ENCODE measurements at places on chromosomes 6 and 20.

DNA sequence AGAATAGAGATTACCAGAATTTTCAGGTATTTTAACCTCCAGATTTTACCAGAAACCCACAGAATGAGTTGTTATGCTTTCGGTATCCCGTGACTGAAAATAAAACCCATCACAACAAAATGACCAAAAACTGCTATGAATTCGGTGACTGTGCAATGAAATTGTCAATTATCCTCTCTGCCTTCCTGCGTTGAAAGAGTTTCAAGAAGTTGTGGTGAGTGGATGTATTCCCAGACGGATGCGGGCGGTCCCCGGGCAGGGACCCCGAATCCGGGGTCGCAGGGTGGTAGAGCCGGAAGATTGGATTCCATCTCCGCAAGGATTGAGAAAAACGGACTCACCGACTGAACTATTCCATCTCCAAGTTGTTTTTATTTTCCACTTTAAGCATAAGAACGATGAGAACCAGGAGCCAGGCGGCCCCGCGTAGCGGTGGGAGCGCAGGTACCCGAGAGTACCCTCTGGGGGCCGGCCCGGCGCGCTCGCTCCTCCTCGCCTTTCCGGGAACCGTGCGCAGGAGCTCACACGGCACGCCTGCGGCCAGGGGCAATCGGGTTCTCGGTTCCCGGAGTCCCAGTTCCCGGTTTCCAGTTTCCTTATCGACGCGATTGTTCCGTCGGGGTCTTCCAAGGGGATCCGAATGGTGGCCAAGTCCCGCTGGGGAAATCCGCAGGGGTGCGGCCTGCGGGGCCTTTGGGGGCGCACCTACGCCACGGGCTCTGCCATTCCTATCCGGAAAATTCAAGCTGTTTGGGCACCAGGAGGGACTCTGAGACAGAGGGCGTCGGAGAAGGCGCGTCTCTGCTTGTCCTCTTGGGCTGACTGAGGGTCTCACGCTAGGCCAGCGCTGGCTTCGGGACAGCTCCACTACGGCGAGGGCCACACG, 104.9 kb upstream of the PRDM1 start:
- peak; percentile 48 for DNase-seq

DNA sequence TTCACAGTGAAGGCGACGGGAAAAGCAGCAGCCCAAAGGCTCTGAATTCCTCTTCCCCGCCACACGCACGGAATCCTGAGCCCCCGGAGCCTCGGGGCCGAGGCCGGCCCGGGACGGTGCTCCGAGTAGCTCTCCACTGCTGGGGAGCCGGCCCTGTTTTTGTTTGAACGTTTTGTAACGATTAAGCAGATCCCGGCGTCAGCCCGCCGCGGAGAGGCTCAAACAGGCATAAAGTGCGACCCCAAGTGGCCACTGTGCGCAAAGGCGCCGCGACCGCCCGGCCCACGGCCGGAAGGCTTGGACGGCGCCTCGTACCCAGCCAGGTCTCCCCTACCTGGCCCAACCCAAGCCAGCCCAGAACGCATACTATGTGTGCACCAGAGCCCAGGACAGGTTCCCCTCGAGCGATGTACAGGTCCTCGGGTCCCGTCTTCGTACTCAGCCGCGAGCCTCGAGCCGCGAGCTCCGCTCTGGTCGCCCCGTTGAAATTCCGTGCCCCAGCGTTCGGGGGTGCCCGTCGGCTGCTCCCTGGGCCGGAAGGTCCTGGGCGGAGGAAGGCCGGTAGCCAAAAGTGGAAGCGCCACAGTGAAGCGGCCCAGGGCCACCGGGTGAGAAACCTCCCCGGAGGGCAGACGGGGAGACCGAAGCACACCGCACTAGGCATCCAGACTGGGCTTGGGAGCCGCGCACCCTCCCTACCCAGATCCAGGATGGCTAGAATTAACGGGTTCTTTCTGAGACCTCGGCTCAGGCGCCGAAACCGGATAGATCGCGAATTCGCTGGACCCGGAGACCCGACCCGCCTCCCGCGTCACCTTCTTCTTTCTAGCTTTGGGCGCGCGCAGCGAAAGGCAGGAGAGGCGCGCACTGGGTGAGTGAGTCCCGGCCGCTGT, 1.2 kb upstream of the MAFB start:
- peak; percentile 94 for DNase-seq

DNA sequence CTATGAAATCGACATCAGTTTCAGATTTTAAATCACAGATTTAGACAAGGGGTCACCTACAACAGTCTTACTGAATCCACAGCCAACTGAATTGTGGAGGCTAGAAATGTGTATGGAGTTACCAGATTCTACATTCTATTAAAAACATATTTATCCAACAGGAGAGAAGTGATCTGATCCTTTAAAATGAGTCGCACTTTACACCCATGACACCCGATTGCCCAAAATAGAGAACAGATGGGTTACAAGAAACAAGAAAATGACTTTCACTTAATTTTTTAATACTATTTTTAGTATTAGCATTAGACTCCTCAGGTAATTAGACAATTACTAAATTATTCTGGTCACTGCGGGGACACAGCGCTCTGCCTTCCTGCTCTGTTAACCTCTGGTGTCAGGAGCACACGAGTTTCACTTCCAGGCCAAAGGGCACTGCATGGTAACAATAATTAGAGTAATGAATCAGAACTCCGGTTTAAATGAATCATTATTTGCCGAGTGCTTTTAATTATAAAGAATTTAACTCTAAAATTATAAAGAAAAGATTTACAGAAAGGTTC, 108.6 kb downstream of the ATP9A start:
- DNase-seq: no peak

DNA sequence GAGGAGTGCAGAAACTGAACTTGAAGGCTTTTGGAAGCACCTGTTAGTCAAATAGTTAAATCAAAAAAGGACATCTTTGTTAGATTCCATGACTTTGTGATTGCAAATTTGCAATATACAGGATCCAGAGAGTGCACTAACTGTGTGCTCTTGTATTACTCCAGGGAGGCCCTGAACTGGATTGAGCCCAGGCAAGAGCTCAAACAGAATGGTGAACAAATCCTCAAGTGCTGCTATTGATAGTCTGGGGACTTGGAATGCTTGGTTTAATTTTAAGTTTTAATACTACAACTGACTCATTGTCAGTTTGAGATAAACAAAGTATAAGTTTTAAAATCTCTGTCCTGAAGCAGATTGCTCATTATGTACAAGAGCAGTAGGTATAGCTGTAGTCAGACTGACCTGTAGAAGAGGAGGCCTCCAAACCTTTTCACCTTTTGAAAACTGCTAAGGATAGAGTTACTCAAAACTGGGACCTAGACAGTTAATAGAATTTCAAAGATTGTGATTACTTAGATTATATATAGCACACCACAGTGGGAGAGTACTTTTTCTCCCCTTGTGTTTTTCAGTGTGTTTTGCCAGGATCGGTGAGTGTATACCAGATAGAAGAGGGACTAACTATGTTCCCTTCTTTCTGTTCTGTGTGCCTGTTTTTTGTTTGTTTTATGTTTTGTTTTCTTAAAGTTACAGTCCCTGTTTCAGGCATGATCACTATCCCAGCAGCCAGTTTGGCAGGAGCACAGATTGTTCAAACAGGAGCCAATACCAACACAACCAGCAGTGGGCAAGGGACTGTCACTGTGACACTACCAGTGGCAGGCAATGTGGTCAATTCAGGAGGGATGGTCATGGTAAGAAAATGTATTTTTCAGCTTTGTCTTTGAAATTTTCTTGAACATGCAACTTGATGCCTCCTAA, 18.3 kb downstream of the NFYA start:
- no peak for DNase-seq

- no peak for DNase-seq
Measured at GRCh38 chr6:141688916-141689315, 443.8 kb upstream of the GJE1 start.

DNA sequence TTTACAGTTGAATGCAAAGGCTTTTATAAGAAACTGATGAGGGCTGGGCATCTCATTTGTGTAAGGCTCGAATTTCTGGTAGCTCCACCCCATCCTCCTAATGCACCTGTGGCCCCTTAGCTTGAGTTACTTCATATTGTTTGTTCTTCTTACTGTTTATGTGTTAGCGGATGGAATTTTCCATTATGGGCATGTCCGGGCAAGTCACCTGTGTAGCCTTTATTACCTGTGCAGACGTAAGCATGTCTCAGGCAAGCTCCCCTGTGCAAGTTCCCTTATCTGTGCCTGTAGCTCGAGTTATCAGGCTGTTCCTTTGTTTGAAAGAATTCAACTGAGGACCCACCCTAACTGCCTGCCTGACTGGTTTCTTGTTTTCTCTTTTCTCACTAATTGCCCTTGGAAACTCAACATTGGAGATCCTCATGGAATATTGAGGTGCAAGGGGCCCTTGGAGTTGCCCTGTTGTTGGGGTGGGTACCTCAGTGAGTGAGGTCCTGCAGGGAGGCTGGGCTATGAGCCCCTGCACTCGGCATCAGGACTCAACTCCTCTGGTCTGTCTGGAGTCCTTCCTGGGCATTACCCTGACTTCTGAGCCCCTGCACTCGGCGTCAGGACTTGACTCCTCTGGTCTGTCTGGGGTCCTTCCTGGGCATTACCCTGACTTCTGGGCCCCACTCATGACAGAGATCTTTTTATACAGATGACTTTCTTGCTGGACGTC, 207.9 kb upstream of the SULF2 start:
- DNase-seq: no peak

All from endothelial cell (in vitro differentiated cells).